ENCODE measurements at places on chromosomes 7 and 10.
A peak's percentile ranks its signal among the peaks of the same experiment; 100 is the strongest.

- no peak for DNase-seq
Observed at GRCh38 chr10:84214046-84214572, 11.2 kb downstream of the LRIT2 start.

- DNase-seq, result no peak
Observed at GRCh38 chr10:60041489-60042133, 135.3 kb upstream of the CCDC6 start.

- peak; percentile 83 for DNase-seq
Observed at GRCh38 chr7:32164341-32164996, 94.3 kb upstream of the PDE1C start.

GRCh38 chr7:140039896-140040295, 22.9 kb downstream of the PARP12 start:
- DNase-seq, result no peak

GRCh38 chr10:72370201-72370722, 15.5 kb upstream of the DNAJB12 start:
- DNase-seq, result no peak

DNA sequence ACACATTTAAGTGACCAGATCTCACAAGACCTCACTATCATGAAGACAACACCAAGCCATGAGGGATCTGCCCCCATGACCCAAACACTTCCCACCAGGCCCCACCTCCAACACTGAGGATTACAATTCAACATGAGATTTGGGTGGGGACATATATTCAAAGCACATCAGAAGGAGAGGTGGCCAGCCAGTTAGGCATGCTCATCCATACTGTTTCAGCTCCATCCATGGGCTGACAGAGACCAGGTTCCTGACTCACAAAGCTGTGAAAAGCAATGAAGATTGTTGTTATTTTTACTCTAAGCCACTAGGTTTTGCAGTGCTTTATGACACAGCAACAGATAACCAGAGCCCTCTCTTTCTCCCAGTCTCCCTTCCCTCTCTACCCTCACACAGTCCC, 36.0 kb downstream of the C10orf71 start:
- no peak for DNase-seq

GRCh38 chr10:67837541-67838314, at the start of gene DNAJC12:
Gene DNAJC12, minus strand, starts transcription at chr10:67838188. Its CDS starts 177 bp downstream, at chr10:67838011.
- DNase-seq, result peak; percentile 56

GRCh38 chr7:7159063-7159658, 23.2 kb upstream of the C1GALT1 start:
- DNase-seq, result no peak

DNA sequence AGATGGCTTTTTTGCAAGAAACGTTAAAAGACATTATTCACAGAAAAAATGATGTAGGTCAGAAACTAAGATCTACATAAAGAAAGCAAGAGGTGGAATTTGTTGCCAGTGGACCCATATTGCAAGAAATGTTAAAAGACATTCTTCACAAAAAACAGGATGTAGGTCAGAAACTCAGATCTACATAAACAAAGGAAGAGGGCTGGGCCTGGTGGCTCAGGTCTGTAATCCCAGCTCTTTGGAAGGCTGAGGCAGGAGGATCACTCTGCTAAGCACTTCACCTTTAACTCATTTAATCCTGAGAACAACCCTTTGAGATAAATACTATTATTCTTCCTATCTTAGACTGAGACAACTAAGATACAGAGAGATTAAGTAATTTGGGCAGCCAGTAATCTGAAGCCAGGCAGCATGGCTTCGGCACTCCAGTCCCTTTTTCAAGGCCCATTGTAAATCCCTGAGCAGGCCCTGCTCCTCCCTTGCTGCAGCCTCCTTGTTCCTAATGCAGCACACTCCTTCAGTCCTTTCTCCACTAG, 11.6 kb downstream of the ZFAND4 start:
- peak; percentile 4 for DNase-seq

DNA sequence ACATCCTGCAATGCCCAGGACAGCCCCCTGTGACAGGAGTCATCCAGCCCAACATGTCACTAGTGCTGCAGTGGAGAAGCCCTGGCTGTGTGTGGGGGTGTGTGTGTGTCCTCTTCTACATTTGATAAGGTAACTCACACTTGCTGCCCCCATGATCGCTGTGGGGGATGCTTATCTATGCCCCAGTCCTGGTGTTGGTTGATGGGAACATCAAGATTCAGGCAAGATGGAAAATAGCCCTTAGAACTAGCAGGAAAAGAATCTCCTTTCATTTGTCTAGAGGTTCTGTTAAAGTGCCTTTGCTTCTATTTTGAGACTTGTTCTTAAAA, 52.4 kb downstream of the TCF7L2 start:
- no peak for DNase-seq

All from ELR (cell line).